ENCODE measurements at places on chromosomes 2 and 18.

DNA sequence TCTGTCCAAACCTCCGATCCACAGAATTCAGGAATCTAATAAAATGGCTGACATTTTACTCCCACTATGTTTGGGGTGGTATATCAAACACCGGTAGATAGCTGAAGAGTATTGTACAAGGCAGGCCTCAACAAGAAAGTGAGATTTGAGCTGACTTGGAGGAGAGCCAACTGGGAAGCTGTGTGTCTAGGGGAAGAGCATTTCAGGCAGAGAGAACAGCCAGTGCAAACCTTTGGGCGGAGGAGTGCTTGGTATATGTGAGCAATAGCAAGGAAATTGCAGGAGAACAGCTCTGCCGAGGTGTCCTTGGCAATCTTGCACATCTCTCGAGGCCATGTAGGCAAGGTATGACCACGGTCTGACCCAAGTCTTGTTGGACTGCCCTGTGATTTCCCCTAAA lies 1.8 kb upstream of the MERTK start:
- no peak for DNase-seq

DNA sequence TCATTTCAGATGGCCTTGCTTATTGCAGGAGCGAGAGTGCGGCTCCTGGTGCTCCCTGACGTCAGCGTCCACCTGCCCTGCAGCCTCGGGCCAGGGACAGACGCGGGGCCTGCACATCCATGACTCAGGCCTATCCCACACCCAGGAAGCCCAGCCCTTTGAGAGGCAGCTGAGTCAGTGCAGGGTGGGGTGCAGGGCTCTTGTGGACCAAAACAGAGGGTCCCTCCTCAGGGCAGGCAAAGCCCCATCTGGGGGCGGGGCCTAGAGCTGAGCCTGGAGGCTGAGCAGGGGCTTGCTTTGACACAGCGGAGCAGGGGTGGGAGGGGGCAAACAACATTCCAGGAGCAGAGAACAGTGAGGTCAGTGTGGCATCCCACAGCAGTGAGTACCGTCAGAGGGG lies 7.7 kb upstream of the ARHGEF4 start:
- no peak for DNase-seq

GRCh38 chr18:79616651-79617510 lies 62.7 kb upstream of the CTDP1 start:
- no peak for DNase-seq

DNA sequence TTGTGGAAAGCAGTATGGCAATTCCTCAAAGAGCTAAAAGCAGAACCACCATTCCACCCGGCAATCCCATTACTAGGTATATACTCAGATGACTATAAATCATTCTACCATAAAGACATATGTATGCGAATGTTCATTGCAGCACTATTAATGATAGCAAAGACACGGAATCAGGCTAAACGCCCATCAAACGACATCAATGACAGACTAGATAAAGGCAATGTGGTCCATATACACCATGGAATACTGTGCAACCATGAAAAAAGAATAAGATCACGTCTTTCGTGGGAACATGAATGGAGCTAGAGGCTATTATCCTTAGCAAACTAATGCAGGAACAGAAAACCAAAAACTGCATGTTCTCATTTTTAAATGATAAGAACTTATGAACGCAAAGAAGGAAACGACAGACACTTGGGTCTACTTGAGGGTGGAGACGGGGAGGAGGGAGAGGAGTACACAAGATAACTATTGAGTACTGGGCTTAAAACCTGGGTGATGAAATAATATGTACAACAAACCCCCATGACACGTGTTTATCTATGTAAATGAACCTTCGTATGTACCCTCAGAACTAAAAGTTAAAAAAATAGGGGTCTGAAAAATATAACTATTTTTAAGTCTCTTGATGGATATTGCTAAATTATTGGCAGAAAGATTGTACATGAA lies 32.0 kb upstream of the CYTIP start:
- no peak for DNase-seq

- no peak for DNase-seq
Measured at GRCh38 chr18:1585881-1586488, 681.3 kb downstream of the ADCYAP1 start.

- DNase-seq = no peak
Measured at GRCh38 chr2:108626995-108627394, 92.3 kb upstream of the RANBP2 start.

DNA sequence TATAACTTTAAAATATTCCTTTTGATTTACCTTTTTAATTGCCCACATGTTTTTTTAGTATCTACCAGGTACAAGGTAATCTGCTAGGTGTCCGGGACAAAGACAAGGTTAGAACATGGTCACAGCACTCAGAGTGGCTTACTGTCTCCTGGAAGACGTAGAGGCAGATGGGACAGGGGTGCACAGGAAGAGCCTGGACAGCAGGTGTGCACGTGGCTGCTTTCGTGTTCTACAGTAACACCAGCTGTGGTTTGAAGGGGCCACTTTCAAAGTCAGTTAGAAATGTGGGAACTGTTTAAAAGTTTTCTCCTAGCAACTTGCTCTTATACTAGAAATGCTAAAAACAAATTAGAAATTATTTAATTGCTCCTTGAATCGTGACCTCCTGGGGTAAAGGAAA lies 102.9 kb upstream of the ALPP start:
- DNase-seq = no peak

GRCh38 chr18:70335892-70336726 lies 47.3 kb downstream of the SOCS6 start:
- no peak for DNase-seq

DNA sequence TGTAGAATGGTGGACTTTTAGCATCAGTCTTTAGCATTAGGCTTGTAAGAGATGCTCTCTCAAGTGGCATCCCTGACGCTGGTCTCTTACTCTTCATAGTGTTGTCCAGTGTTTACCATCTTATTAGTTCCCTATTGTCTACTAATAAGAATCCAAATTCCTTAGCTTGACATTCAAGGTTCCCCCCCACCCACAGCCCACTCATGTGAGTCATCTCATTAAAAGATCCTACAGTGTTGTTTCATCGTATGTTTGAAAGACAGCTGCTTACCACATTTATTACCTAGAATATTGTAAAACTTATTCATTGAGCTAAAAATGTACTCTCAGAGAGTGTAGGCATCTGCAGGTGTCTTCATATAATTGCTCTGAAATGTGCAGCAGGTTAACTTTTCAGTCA lies 28.5 kb downstream of the EIF5B start:
- DNase-seq = no peak

GRCh38 chr2:237072067-237072931 lies 13.4 kb upstream of the COPS8 start:
- no peak for DNase-seq

- DNase-seq = no peak
Measured at GRCh38 chr2:70775141-70775540, 7.1 kb upstream of the ADD2 start.

DNA sequence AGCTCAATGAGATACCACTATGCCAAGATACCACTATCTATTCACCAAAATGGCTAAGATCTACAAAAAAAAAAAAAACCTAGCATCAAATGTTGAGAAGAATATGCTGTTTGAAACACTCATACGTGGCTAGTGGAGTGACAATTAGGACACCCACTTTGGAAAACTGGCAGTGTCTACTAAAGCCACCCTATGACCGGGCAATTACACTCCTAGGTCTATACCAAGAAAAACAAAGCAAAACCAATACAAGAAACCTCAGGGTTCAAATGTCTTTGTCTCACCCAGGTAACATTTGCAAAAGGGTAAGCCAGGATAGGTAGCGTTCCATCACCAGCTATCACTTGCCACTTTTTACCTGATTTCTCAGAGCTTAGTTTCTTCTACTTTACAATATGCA lies 123.6 kb upstream of the CAB39 start:
- DNase-seq = no peak

DNA sequence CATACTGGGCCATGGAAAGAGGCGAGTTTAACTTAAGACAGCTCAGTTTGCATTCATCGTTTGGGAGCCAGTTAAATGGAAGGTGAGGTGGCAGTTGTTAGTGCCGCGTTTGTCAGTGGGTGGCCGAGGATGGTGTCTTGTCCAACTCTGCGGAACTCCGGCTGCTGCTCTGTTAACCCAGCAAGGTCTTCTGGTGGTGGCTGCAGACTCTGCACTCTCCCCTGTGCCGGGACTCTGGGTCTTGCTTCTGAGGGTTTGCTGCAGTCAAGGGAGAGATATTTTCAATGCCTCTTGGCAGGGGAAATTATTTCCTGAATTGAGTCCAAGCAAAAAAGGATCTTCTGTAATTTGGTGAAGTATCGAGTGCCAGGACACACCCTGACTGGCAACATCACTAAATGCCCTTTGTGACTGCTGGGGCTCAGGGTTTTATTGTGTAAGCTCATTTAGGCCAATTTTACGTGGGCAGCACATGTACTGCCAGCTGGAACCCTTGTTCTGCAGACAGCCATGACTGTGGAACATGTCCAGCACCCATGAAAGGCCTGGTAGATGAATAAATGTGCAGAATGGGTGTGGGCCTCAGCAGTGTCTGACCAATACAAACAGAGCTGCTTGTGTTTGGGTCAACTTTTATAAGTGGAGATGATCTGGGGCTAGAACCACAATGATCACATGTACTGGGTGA lies 58.1 kb downstream of the IL1R2 start:
- no peak for DNase-seq

- no peak for DNase-seq
Measured at GRCh38 chr2:183371545-183371944, 247.3 kb downstream of the NUP35 start.

DNA sequence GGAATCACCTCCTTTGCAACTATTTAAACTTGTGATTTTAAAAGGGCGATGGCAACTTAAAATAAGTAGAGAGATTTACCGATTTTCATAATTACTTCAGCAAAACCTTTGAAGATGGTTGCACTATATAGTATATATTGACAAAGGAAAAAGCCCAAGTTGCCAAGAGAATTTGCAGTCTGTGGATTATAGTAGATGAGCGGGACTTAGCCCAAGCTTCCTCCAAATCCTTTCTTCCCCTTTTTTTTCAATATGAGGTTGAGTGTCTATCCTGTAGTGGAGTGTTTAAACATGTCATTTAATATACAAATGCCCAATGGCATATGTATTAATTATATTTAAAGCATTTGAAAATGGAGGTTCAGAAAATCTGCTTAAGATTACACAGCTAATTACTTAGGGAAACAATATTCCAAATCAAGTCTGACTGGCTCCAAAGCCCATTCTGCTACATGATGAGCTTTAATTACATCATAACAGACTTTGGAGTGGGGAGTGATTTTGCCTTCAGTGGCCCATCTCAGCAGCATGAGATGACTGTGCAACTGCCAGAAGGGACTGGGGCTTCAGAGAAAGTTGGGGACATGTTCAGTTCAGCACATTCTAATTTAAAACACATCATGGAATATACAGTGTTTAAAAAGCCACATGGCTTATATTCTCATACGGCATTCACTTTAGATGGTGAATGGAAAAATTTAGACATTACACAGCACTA lies 73.2 kb downstream of the COL3A1 start:
- DNase-seq = no peak

GRCh38 chr2:2306878-2307277 lies 24.2 kb downstream of the MYT1L start:
- no peak for DNase-seq

DNA sequence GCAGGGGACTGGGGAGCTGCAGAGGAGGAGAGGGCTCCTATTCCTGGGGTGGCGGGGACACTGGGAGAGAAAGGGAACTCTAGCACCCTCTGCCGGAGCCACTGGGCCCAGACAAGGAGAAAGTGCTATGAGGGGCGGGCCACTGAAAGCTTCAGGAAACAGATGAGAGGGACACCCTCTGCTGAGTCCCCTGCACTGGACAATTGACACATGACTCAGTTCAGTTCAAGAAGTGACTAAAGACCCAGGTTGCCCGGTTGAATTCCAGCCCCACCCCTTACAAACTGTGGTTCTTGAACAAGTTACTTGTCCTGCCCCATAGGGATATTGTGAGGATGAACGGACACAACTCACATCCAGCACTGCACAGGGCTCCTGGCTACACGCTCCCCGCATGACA lies 5.0 kb downstream of the RUFY4 start:
- no peak for DNase-seq

GRCh38 chr2:240820607-240821428 lies 799 bp upstream of the KIF1A start:
- no peak for DNase-seq

DNA sequence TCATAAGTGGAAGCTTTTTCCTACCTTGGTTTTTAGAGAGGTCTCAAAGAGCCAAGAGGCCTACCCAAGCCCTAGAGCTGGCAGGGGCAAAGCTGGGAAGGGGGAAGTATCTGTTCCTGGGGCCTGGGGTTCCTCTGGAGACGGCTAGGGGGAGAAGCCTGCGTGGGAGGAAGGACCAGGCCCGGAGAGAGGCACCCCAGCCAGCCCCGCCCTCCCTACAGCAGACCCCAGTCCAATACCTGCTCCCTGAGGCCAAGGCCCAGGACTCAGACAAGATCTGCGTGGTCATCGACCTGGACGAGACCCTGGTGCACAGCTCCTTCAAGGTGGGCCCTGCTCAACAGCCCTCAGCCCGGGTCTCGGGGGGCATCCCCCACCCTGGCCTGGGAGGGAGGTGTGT lies 2.2 kb downstream of the CTDSP1 start:
- DNase-seq = no peak
